ENCODE measurements at places on chromosomes 4 and X. TPM values are rescaled to one million over a fixed set of nuclear protein-coding genes. Genes with fewer than 3 reads are reported as not detected.

DNA sequence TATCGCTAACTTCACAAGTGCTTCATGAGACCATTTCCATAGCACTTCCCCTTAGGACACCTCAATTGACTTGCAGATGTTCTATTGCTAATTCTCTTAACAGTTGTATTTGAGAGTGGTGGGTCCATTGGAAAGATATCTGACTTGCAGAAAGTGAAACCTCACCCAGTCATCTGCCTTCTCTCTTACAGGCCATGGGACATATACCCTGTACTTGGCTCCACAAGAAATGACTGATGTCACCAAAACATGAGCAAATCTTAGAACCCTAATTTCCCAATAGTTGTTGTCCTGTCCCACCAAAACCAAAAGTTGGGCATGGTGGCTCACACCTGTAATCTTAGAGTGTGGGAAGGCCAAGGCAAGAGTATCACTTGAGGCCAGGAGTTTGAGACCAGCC is 101.9 kb upstream of the MAML3 start:
- DNase-seq = no peak

DNA sequence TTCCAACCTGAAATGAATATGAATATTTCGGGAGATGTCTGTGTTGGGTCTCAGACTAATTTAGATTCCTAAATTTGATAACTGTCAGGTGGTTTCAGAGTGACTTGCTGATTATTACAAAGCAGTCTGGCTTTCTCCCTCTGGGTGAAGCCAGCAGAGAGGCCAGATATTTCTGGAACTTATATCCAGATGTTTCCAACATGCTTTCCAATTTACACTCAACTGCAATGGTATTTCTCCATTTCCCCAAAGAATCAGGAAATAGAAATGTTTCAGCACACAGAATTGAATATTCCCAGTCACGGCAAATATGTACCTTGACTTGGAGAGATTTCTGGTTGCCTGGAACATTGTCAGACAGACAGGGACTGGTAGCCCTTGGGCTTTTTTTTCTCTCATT is 48.5 kb upstream of the EGFL6 start:
- no peak for DNase-seq

- no peak for DNase-seq
Measured at GRCh38 chr4:128527946-128528576, 240.4 kb upstream of the PGRMC2 start.

DNA sequence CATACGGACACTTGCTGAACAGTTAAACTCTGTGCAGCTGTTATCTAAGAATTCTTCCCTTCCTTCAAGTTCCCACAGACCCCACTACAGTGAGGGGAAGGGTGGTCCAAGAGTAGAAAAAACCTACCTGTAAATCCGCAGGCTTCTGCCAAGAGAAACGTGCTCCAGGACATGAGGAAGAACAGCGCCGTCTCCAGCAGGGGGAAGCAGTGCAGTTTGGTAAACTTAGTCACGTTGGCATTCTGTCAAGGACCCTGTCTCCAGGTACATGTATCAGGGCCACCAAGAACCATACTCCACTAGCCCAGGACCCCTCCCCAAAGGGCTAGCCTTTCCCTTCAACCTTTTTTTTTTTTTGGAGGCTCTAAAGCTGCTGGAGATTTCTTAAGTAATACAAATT is 79.9 kb downstream of the CHST7 start:
- no peak for DNase-seq

DNA sequence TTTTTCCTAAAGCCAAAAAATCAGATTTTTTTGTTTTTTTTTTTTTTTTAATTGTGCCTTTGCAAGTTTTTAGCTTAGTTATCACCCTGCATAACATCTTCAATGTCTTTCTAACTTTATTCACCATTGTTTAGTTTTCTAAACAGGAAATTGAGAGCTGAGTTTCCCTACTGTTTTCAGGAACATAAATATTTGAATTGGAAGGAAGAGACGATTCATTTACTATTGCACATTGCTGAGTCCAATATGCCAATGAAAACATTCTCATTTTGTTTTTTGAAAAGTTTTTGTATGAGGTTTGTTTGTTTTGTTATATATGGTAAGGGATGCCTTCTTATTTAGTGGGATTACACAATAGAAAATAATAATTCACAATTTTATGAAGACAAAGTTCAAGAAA is 148.4 kb downstream of the ANKRD50 start:
- DNase-seq = no peak

Gene POLA1
- 19.6 TPM for polyA plus RNA-seq

Gene DUSP21
- polyA plus RNA-seq = not detected
